ENCODE measurements at places on chromosomes 1 and 21. TPM values are rescaled to one million over a fixed set of nuclear protein-coding genes. Genes with fewer than 3 reads are reported as not detected.

DNA sequence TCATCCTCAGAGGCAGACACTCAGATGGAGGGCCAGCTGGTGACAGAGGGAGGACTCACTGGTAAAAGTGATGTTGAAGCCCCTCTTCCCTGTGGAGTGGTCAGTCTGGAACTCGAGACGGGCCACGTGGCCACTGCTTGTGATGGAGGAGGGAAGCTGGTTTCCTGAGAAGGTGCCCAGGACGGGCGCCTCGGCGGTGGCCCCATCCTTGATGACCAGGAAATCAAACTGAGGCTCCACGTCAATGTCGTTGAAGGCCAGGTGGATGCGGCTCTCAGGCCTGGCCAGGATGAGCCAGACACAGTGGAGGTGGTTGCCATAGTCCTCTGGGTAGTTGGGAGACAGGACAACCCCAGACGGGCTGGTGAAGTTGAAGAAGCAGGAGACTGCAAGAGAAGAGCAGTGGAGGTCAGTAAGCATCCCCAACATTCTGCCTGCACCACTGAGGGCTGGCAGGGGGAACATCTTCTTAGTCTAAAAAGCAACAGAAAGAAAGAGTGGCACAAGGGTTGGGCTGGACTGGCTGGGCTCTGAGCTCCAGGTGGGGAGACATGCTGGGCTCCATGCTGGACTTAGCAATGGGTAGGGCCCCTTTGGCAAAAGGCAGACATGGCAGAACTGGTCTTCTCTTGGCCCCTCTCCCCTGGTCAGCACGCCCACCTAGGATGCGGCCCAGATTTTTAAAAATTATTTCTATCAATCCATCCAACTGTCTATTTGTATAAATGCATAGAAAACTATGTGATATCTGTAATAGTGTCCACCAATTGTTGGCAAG lies 120.5 kb upstream of the HMGB4 start:
- H3K27me3 ChIP-seq, result no peaks in the 10 kb centered on the region
- no peak overlapping the region for H3K4me3 ChIP-seq
- DNase-seq, result no peak
- no peak overlapping the region for H3K27ac ChIP-seq
- no peaks in the 10 kb centered on the region for H3K4me1 ChIP-seq

- no peak for DNase-seq
- no peaks in the 10 kb centered on the region for H3K27me3 ChIP-seq
- H3K4me3 ChIP-seq, result no peak overlapping the region
- no peaks in the 10 kb centered on the region for H3K36me3 ChIP-seq
- no peaks in the 10 kb centered on the region for H3K4me1 ChIP-seq
Measured at GRCh38 chr1:150121236-150121862, 28.4 kb upstream of the PLEKHO1 start.

DNA sequence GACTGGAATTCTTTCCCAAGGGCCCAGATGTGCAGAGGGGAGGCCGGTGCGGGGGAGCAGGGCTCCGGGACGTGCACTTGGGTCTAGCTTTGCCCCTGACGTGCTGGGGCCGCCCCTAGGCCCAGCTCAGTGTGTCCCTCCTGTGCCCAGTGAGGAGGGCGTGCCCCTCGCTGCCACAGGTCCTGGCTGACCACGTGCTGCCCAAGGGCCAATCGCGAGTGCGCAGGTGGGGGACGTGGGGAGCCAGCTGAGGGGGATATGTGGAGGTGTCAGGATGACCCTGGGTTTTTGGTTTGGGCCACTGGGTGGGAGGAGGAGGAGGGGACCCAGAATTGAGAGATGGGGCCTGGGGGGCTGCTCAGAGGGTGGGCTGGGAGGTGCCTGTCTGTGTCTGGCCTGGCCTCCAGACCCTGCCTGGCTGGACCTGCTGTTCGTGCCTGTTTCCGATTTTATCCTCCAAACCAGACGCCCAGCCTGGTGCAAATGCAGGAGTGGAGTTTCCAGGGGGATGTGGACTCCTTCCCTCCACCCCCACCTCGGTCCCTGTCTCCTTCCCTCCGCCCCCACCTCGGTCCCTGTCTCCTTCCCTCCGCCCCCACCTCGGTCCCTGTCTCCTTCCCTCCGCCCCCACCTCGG lies 6.1 kb upstream of the RNF223 start:
- peak; percentile 45 for DNase-seq
- peak overlapping the region; percentile 37 for H3K4me3 ChIP-seq
- no peak overlapping the region for H3K27ac ChIP-seq
- H3K36me3 ChIP-seq, result no peaks in the 10 kb centered on the region

DNA sequence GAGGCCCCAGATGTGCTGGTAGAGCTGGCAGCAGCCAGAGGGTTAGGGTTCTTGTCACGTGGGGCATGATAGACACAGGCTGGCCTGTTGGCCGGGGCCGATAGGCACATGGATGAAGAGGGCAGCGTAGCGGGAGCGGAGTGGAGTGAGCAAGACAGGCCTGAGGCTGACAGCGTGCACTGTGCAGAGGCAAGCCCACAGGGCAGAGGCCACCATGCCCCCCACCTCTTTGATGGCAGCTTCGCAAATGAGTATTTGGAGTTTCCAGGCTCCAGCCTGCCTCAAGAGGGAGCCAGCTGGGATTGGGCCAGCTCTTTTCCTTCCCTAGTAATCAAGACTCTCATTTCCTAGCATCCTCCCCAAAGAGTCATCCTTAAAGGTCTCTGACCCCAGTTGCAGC lies 43.5 kb downstream of the TMCC2 start:
- peaks cover 32% of the 10 kb centered on the region for H3K4me1 ChIP-seq
- no peak for DNase-seq
- peaks cover 5% of the 10 kb centered on the region for H3K27me3 ChIP-seq
- H3K27ac ChIP-seq, result no peak overlapping the region

Gene CELA3A
- total RNA-seq, result not detected

Measured in HepG2 (cell line).